Fibroblast of villous mesenchyme (primary cell): ENCODE measurements at places on chromosomes 7 and 10. TPM values are rescaled to one million over a fixed set of nuclear protein-coding genes. Genes with fewer than 3 reads are reported as not detected.

AKR1C3 gene
- 5.8 and 16.4 TPM in 2 replicates for total RNA-seq

STRIP2 gene
- total RNA-seq: 2.9 and 3.0 TPM in 2 replicates

PNLIP gene
- total RNA-seq: not detected in 2 replicates

CFAP70 gene
- 0.32 and 0.43 TPM in 2 replicates for total RNA-seq

URGCP gene
- total RNA-seq: 25.8 and 38.9 TPM in 2 replicates

SNX13 gene
- total RNA-seq: 49.0 and 51.8 TPM in 2 replicates

C10orf95 gene
- total RNA-seq: not detected in 2 replicates

GOLGA7B gene
- under 0.01 TPM in 1 of 2 replicates, not detected in the other for total RNA-seq

EN2 gene
- under 0.01 TPM in 1 of 2 replicates, not detected in the other for total RNA-seq

CPA4 gene
- 22.5 and 90.2 TPM in 2 replicates for total RNA-seq

STRA8 gene
- total RNA-seq: not detected in 2 replicates

APBB1IP gene
- 3.2 and 4.3 TPM in 2 replicates for total RNA-seq

CACNB2 gene
- total RNA-seq: under 0.01 and 1.3 TPM in 2 replicates

KLF14 gene
- under 0.01 TPM in 2 replicates for total RNA-seq

FEZF1 gene
- not detected in 2 replicates for total RNA-seq

PFKP gene
- total RNA-seq: 120 and 145 TPM in 2 replicates

SPDYE9 gene
- not detected in 2 replicates for total RNA-seq

CCL24 gene
- not detected in 2 replicates for total RNA-seq

TRIM50 gene
- total RNA-seq: not detected in 2 replicates

ZNF425 gene
- total RNA-seq: 2.9 and 3.5 TPM in 2 replicates

HOXA4 gene
- 0.97 and 1.3 TPM in 2 replicates for total RNA-seq

SFRP4 gene
- total RNA-seq: 0.32 and 0.43 TPM in 2 replicates

C10orf53 gene
- not detected in 2 replicates for total RNA-seq

TRIM73 gene
- 0.64 and 0.86 TPM in 2 replicates for total RNA-seq

CRTAC1 gene
- total RNA-seq: not detected in 2 replicates

PLCE1 gene
- total RNA-seq: 0.32 and 0.43 TPM in 2 replicates

AGMO gene
- not detected in 2 replicates for total RNA-seq

LIPM gene
- not detected in 2 replicates for total RNA-seq

ITPRID1 gene
- not detected in 2 replicates for total RNA-seq

ICA1 gene
- 1.9 and 4.3 TPM in 2 replicates for total RNA-seq

SH2B2 gene
- total RNA-seq: 0.43 and 0.97 TPM in 2 replicates

ASZ1 gene
- total RNA-seq: under 0.01 TPM in 2 replicates

C10orf67 gene
- under 0.01 TPM in 2 replicates for total RNA-seq

JCAD gene
- 7.8 and 18.7 TPM in 2 replicates for total RNA-seq

HDAC9 gene
- total RNA-seq: 16.8 and 25.8 TPM in 2 replicates

GCC1 gene
- 17.1 and 19.0 TPM in 2 replicates for total RNA-seq

PODXL gene
- total RNA-seq: 5.8 and 17.3 TPM in 2 replicates
